Activated naive CD8-positive, alpha-beta T cell treated with anti-CD3 and anti-CD28 coated beads, Interleukin-2, amount 50 U/mL, for 24 hours (primary cell): ENCODE measurements at places on chromosomes 16 and 17.
A peak's percentile ranks its signal among the peaks of the same experiment; 100 is the strongest.

- peak; percentile 75 for DNase-seq
- peak overlapping the region; percentile 91 for H3K4me3 ChIP-seq
- peaks cover 16% of the 10 kb centered on the region for H3K27me3 ChIP-seq
- peak overlapping the region; percentile 95 for H3K27ac ChIP-seq
Measured at GRCh38 chr17:42744283-42744805, 496 bp downstream of the EZH1 start.

DNA sequence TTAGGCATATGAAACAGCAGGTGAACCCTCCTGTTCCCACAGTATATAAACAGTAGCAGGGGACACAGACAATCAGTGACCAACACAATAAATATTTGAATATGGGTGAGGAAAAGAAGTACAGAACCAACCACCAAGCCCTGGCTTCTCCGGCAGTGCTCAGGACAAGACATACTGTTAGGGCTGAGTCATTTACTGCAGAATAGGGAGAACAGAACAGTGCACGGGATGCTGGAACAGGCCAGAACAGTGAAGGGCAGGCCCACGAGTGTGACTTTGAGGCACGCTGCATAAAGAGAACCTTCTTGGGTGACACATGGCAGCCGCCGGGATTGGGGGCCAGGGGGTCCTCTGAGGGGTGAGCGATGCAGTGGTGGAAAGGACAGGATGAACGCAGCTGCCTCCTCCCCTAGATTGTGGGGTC, 160.4 kb downstream of the CMIP start:
- H3K36me3 ChIP-seq, result peaks cover 3% of the 10 kb centered on the region
- no peak overlapping the region for H3K4me3 ChIP-seq
- peaks cover 3% of the 10 kb centered on the region for H3K4me1 ChIP-seq
- H3K27ac ChIP-seq, result no peak overlapping the region

GRCh38 chr16:12539185-12539929, 264.3 kb downstream of the CPPED1 start:
- peak overlapping the region; percentile 85 for H3K27ac ChIP-seq
- peak; percentile 9 for DNase-seq
- peaks cover 2% of the 10 kb centered on the region for H3K36me3 ChIP-seq
- H3K27me3 ChIP-seq, result no peaks in the 10 kb centered on the region
- H3K4me3 ChIP-seq, result no peak overlapping the region

GRCh38 chr17:9676084-9676483, 30.8 kb downstream of the USP43 start:
- no peaks in the 10 kb centered on the region for H3K27me3 ChIP-seq
- no peak overlapping the region for H3K27ac ChIP-seq
- H3K4me1 ChIP-seq, result peaks cover 1% of the 10 kb centered on the region
- no peak for DNase-seq

GRCh38 chr17:80494547-80494946, 18.1 kb upstream of the NPTX1 start:
- H3K4me1 ChIP-seq, result peaks cover 10% of the 10 kb centered on the region
- DNase-seq, result no peak
- peaks cover 25% of the 10 kb centered on the region for H3K27me3 ChIP-seq

DNA sequence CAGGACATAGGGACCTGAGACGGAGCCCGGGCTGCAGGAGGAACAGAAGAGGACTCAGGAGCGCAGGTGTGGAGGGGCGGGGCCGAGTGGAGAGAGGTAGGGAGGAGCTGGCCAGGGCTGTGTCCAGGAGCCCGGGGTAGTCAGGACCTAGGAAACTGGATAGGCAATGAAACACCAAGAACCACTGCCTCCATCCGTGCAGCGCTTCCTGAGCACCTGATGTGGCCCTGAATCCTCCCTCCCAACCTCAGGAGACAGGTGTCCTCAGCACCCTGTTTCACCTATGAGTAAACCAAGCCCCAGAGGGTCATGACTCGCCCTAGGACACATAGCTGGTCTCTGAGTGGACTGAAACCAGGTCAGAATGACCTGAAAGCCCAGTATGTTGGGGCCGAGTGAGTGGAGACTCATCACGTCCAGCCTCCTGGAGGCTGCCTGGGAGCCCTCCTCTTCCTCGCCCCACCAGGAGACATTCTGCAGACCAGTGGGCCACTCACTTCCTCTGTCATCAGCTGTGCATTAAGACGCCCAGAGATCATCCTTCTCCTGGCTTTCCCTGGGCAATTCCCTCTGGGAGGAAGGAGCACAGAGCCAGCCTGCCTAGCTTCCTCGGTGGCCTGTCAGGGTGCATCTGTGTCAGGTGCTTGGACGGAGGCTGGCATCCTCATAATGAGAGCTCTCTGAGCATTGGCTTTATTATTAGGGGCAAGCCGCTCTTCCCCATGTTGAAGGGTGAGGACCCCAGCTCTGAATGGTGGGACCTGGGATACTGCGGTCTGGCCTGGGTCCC, 72.8 kb downstream of the SCNN1B start:
- no peaks in the 10 kb centered on the region for H3K36me3 ChIP-seq
- H3K4me3 ChIP-seq, result no peak overlapping the region
- H3K4me1 ChIP-seq, result no peaks in the 10 kb centered on the region
- no peak overlapping the region for H3K27ac ChIP-seq

GRCh38 chr16:68100488-68100887, 15.3 kb downstream of the NFATC3 start:
- no peak overlapping the region for H3K4me3 ChIP-seq
- H3K36me3 ChIP-seq, result peaks cover 32% of the 10 kb centered on the region
- peaks cover 82% of the 10 kb centered on the region for H3K4me1 ChIP-seq
- H3K27ac ChIP-seq, result peak overlapping the region; percentile 1
- no peaks in the 10 kb centered on the region for H3K27me3 ChIP-seq

- DNase-seq, result no peak
- H3K4me3 ChIP-seq, result no peak overlapping the region
- peaks cover 22% of the 10 kb centered on the region for H3K4me1 ChIP-seq
- no peaks in the 10 kb centered on the region for H3K36me3 ChIP-seq
Measured at GRCh38 chr17:50181144-50181543, 15.3 kb downstream of the SGCA start.

GRCh38 chr16:82439678-82440293, 187.0 kb upstream of the CDH13 start:
- no peak for DNase-seq
- H3K36me3 ChIP-seq, result no peaks in the 10 kb centered on the region
- H3K27me3 ChIP-seq, result peaks cover 11% of the 10 kb centered on the region

DNA sequence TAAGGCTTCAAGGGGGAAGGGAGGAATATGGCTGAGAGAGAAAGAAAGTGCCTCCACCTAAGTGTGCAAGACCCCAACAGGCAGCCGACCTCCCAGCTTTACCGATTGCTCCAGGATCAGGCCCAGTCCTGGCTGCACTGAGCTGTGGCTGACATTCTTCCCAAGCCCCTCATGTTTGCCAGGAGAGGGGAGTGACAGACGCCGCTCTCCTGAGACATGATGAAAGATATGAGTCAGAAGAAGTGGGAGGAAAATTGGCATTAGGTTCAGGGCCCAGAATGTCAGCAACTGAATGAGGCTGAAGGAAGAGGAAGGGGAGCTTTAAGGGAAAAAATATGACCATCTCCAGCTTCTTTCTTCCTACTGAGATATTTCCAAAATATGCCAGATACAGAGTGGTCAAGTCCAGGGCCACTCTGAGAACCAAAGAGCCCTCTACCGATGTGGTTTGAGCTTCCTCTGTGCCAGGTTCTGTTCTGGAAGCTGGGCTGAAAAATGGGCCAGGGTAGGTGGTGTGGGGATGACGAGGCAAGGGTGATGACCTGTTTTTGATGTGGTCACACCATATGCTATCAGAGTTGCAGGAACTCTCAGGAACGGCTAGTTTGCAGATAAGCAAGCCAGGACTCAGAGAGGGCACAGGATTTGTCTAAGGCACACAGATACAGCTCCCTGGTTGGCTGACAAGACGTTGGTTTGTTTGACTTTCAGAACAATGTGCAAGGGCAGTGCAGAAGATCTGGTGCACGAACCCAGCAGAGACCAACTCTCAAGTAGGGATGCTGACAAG, 176.7 kb downstream of the SOX9 start:
- no peak for DNase-seq
- H3K36me3 ChIP-seq, result no peaks in the 10 kb centered on the region
- H3K27me3 ChIP-seq, result no peaks in the 10 kb centered on the region

- no peak overlapping the region for H3K4me3 ChIP-seq
- no peak for DNase-seq
- peaks cover 30% of the 10 kb centered on the region for H3K36me3 ChIP-seq
Measured at GRCh38 chr17:64147110-64148016, 17.4 kb upstream of the ERN1 start.

- no peaks in the 10 kb centered on the region for H3K36me3 ChIP-seq
- peak; percentile 70 for DNase-seq
- no peak overlapping the region for H3K27ac ChIP-seq
- no peak overlapping the region for H3K4me3 ChIP-seq
- H3K4me1 ChIP-seq, result peaks cover 19% of the 10 kb centered on the region
Measured at GRCh38 chr17:73156166-73156840, 8.5 kb upstream of the SSTR2 start.

GRCh38 chr16:48541108-48541786, 68.7 kb downstream of the N4BP1 start:
- H3K27me3 ChIP-seq, result no peaks in the 10 kb centered on the region
- H3K4me1 ChIP-seq, result peaks cover 32% of the 10 kb centered on the region
- peaks cover 31% of the 10 kb centered on the region for H3K36me3 ChIP-seq

DNA sequence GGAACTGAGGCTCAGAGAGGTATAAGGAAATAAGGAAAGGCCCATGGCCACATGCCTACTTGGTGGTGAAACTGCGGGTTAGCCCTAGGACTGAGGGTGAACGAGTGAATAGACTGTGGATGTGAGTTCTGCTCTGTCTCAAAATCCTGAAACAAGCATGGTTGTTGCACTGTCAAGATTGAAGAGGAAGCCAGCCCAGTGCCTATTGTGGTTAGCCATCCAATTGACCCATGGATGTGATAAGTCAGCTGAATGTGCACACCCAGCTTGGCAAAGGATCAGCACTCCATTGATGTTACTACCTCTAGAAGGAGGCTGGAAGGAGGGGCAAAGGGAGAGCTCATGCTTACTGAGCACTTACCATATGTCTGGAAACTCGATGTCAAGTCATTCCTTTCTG, 4.5 kb downstream of the TMEM114 start:
- H3K27ac ChIP-seq, result no peak overlapping the region
- H3K36me3 ChIP-seq, result no peaks in the 10 kb centered on the region
- H3K4me1 ChIP-seq, result peaks cover 4% of the 10 kb centered on the region
- H3K27me3 ChIP-seq, result peaks cover 32% of the 10 kb centered on the region
- no peak overlapping the region for H3K4me3 ChIP-seq
- no peak for DNase-seq

- peak; percentile 41 for DNase-seq
- H3K27ac ChIP-seq, result peak overlapping the region; percentile 72
- H3K4me3 ChIP-seq, result peak overlapping the region; percentile 86
- H3K36me3 ChIP-seq, result peaks cover 41% of the 10 kb centered on the region
- peaks cover 5% of the 10 kb centered on the region for H3K27me3 ChIP-seq
- peaks cover 48% of the 10 kb centered on the region for H3K4me1 ChIP-seq
Measured at GRCh38 chr17:58084317-58084981, 1.2 kb downstream of the DYNLL2 start.

GRCh38 chr17:81090361-81091136, 55.6 kb downstream of the BAIAP2 start:
- no peak overlapping the region for H3K27ac ChIP-seq
- peaks cover 18% of the 10 kb centered on the region for H3K4me1 ChIP-seq
- peak; percentile 32 for DNase-seq
- H3K36me3 ChIP-seq, result peaks cover 1% of the 10 kb centered on the region
- no peak overlapping the region for H3K4me3 ChIP-seq
- H3K27me3 ChIP-seq, result peaks cover 2% of the 10 kb centered on the region

DNA sequence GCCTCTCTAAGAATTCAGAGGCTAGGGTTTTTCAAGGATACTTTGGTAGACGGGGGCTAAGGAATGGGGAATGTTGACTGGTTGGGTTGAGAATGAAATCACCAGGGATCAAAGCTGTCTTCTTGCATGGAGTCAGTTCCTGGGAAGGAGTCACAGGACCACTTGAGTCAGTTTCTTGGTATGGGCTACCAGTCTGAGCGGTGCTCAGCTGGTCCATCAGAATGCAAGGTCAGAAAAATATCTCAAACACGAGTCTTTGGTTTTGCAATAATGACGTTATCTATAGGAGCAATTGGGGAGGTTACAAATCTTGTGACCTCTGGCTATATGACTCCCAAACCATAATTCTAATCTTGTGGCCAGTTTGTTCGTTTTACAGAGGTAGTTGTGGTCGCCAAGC, 18.4 kb downstream of the CHD9NB start:
- H3K27ac ChIP-seq, result no peak overlapping the region
- H3K4me1 ChIP-seq, result no peaks in the 10 kb centered on the region
- no peak for DNase-seq

- H3K4me1 ChIP-seq, result peaks cover 61% of the 10 kb centered on the region
- peaks cover 68% of the 10 kb centered on the region for H3K36me3 ChIP-seq
- H3K27ac ChIP-seq, result peak overlapping the region; percentile 58
Measured at GRCh38 chr17:45235416-45236281, 14.0 kb downstream of the FMNL1 start.

- H3K36me3 ChIP-seq, result peaks cover 8% of the 10 kb centered on the region
- no peaks in the 10 kb centered on the region for H3K27me3 ChIP-seq
- H3K4me3 ChIP-seq, result no peak overlapping the region
- peaks cover 48% of the 10 kb centered on the region for H3K4me1 ChIP-seq
- H3K27ac ChIP-seq, result peak overlapping the region; percentile 49
Measured at GRCh38 chr17:29563816-29564215, 3.0 kb downstream of the ABHD15 start.

- H3K27ac ChIP-seq, result no peak overlapping the region
- peaks cover 4% of the 10 kb centered on the region for H3K4me1 ChIP-seq
- peak; percentile 4 for DNase-seq
- H3K27me3 ChIP-seq, result no peaks in the 10 kb centered on the region
- H3K36me3 ChIP-seq, result peaks cover 4% of the 10 kb centered on the region
- no peak overlapping the region for H3K4me3 ChIP-seq
Measured at GRCh38 chr16:27748868-27749546, 199.1 kb downstream of the KATNIP start.

- no peaks in the 10 kb centered on the region for H3K27me3 ChIP-seq
- DNase-seq, result no peak
- no peak overlapping the region for H3K4me3 ChIP-seq
- H3K4me1 ChIP-seq, result no peaks in the 10 kb centered on the region
- H3K27ac ChIP-seq, result no peak overlapping the region
- H3K36me3 ChIP-seq, result no peaks in the 10 kb centered on the region
Measured at GRCh38 chr16:53973021-53973420, 269.1 kb downstream of the FTO start.
